GM10248 (cell line): ENCODE measurements at places on chromosomes 12 and 14.

DNA sequence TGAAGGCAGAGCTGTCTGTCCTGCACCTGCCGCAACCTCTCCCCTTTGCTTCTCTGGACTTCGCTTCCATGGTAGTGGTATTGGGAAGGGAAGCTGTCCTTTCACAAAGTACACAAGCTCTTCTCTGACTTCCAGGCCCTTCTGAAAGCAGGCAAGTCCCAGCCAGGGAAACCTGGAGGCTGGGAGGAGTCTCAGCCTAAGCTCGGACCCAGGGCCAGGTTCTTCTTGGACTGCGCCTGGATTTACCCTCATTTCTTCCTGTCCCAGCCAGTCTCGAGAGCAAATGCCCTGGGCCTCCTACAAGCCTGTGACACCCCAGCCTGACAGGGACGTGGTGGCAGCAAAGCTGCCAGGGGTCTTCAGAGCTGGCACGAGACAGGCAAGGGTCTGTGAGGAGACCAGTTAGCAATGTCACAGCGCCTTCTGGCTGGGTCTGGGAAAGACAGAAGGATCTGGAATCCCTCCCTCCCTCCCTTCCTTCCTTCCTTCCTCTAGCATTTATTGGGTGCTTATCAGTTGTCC is 22.4 kb downstream of the ISCA2 start:
- DNase-seq = no peak

GRCh38 chr14:29757188-29757680 is 170.4 kb downstream of the PRKD1 start:
- no peak for DNase-seq

DNA sequence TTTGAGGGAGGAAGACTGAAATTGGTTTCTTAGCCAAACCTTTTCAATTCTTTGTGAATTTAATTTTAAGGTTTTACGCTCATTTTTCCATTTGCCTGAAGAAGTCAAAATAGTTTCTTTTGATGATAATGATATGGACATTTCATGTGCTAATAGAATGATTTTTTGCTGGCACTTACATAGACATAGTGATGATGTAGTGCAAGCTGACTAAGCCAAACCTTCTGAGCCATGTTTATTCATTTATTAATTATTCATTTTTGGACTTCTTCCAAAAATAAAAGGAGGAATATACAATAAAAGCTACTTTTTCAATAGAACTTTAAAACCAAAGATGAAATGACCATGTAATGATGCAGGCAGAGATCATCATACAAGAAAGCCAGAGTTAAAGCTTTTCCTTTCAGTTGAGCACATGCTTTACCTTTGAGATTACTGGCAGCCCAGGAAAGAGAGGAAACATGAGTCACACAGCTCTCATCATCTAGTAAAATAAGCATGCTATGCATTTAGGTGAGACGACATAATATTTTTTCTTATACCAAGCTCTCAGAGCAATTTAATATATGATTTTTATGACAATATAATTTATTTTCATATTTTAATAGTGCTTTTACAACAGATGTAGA is 24.8 kb downstream of the KCNA1 start:
- no peak for DNase-seq

DNA sequence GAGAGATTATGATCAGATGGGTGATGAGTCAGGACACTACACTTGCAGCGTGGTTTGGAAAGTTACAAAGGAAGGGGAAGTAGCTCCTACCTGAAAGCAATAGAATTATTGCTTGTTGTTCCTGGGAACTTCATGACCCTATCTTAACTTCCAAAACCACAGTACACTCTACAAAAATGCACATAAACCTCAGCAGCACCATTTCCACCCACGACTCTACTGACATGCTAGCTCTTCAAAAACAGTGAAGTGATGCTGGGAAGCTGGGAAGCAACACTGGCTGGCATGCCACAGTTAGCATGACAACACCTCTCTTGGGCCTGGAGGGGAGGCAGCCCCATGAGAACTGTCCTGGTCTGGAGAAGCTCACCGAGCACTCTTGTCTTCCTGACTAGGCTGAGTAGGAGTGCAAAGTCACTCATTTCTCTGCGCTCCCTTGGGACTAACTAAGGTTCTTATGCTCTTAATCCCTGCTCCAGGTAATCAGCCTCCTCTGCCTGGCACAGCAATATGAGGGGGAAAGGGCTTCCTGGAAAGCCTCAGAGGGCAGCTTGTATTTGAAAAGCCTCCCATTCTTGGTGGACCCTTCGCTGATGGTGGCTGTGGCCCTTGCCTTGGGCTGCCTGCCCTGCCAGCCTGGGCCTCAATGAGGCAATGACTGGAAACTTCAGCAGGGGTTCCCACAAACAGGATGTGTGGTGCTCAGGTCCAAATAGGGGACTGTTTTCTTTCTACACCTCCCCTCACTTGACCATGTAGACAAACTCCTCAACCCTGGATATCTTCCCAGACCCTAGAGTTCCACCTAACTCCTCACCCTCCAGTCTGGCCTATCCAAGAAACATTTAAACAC is 1.2 kb downstream of the KRT3 start:
- DNase-seq = no peak

GRCh38 chr12:109309381-109310246 is 530 bp upstream of the FOXN4 start:
- DNase-seq = peak; percentile 21

- DNase-seq = no peak
Measured at GRCh38 chr14:40525314-40525713, 1081.4 kb upstream of the LRFN5 start.

- DNase-seq = peak; percentile 31
Measured at GRCh38 chr14:52951681-52952554, 1.1 kb upstream of the FERMT2 start.

GRCh38 chr12:93134175-93134890 is 205.2 kb upstream of the EEA1 start:
- no peak for DNase-seq

DNA sequence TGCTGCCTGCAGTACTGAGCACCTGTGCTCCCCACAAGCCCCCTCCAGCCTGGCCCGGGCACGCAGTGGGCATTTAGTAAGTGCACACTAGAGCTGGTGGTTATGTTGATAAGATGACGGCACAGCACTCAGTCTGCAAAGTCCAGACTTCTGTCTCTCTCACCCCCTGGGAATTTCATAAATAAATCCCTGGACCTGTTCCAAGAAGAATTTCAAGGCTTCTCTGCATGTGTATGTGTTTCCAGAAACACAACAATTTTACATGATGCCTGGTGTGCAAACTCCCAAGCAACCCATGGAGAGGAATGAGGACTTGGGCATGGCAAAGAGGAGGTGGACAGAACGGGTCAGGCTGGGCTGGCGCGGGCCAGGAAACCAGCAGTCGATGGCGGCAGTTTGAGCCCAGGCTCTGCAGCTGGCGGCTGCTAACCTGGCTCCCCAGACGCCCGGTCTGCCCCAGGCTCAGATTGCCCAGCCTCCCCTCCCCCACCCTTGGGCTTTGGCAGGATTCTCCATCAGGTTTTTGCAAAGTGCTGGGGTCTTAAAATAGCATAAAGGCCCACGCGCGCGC is 10.4 kb upstream of the ACVR1B start:
- no peak for DNase-seq

- DNase-seq = no peak
Measured at GRCh38 chr12:62113366-62114011, 146.7 kb upstream of the USP15 start.

GRCh38 chr12:68638721-68639395 is 28.2 kb downstream of the RAP1B start:
- DNase-seq = no peak

DNA sequence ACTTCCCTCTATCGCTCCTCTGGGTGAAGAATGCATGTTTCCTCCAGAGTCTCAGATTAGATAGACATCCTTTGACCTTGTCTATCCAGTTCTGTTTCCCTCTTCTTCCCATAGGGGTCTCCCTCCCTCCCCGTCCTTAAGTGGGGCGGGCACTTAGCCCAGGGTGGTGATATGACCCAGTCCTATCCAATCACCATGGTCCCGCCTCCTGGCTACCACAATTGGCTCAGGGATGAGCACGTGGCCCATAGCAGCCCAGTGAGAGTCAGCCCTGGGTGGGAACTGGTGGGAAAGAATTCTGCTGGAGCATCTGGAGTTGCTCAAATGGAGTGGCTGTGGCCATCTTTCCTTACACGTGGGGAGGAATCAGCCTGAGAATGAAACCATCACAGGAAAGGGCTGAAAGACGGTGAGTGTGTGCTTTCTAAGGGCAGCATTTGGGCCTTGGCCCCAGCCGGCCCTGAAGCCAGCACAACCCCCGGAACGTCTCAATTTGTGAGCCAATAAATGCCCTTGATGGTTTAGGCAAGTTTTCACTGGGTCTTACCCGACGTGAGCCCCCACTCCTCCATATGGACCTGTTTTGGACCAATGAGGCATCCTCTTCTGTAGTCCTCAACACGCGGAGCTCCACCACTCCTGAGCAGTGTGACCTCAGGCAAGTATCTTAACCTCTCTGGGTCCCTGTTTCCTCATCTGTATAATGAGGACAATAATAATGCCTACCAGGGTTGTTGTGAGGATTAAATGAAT is 14.4 kb upstream of the MLXIP start:
- peak; percentile 55 for DNase-seq

- DNase-seq = peak; percentile 53
Measured at GRCh38 chr14:72518809-72519377, 375.0 kb downstream of the DPF3 start.

DNA sequence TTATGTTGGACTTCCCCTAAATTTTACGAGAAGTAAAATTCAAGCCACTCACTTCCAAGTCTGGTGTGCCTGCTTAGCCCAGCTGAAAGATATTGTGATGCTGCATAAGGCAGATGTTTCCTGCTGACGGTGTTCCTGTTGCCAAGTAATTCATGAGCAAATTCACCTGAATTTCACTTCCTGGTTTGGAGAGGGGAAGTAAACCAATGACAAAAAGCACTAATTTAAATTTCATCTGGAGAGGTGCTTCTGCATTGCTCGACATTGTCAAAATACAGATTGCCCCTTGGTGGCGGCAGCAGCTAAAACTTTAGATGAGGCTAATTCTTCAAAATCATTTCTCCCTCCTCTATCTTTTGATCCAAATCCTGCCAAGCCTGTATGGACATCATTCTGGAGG is 281.1 kb downstream of the AACS start:
- no peak for DNase-seq

DNA sequence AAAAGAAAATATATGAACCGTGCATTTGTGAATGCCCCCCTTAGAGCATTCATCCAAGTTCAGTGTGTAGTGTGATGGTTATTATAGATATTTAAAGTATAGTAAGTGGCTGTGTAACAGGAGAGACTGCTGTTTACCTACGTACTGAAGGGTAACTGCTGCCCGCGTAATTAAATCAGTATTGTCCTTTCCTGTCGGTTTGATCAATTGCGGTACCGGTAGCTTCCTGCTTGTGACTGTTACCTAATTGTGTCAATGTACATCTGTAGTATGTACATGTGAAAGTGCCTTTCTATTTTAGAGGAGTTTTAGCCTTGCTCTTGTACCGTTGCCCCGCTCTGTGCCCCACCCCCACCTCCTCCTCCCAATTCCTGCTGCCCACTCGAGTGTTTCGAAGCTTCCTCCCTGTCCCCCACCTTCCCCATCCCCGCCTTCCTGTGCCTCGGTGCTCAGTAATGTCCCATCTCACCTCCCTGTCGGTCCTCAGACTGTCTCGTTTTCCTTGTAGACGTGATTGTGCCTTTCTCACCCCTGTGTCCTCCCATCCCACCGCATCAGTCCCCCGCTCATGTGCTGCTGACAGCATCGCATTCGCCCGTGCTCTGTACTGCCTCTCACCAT is 75.0 kb downstream of the KICS2 start:
- DNase-seq = no peak

DNA sequence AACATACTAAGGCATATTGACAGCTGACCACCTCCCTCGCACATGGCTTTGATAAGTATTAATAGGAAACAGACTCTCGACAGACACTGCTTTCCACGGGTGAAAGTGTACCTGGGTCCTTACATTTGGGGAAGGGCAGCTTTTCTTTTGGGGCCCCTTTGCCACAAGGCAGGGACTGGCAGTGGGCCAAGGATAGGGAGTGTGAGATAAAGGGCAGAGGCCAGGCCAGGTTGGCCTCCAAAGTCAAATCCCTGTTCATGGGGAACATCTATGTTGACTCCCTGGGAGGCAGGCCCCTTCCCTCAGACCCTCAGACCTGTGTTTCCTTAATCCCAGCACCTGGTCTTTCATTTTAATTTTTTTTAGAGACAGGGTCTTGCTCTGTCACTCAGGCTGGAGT is 19.4 kb upstream of the FBXO21 start:
- no peak for DNase-seq

- DNase-seq = no peak
Measured at GRCh38 chr14:31251028-31251958, 43.7 kb upstream of the HECTD1 start.

DNA sequence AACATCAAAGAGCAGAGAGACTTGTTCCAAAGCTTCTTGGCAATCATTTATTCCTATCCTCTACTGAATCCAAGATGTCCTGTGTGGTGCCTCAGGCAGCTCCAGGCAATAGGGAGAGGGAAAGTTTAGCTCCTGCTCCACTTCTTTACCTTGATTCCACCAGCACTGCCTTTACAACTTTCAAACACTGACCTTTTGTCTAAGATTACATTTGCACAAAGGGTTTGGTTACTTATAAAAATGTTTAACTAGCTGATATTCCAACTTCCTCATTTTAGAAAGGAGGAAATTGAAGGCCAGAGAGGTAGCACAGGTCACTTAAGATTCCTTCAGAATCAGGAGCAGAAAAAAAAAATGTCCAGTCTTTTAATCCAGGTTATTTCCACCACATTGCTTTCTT is 192.7 kb downstream of the BTG1 start:
- no peak for DNase-seq

- no peak for DNase-seq
Measured at GRCh38 chr12:126998747-126999285, 1268.2 kb upstream of the TMEM132C start.

DNA sequence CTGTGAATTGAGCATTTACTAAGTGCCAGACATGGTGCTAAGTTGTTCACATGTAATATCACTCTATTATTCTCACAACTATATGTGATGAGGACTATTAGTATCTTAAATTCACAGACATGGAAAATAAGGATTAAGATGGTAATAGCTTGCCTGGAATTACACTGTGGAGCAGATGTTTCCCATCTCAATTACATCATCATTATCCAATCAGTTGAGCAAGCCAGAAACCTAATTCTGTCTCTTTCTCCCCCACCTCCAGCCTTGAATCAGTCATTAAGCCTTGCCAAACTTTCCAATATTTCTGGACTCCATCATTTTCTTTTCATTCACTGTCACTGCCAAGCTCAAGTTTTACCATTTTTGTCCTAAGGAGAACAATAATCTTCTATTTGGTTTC is 287.8 kb upstream of the KITLG start:
- DNase-seq = no peak

- no peak for DNase-seq
Measured at GRCh38 chr12:58654021-58654420, 266.3 kb downstream of the LRIG3 start.

- no peak for DNase-seq
Measured at GRCh38 chr12:46832130-46832704, 6.4 kb upstream of the SLC38A4 start.

- DNase-seq = no peak
Measured at GRCh38 chr14:102252834-102253801, 51.8 kb downstream of the MOK start.

- peak; percentile 8 for DNase-seq
Measured at GRCh38 chr14:37232907-37233481, 35.3 kb downstream of the MIPOL1 start.
